ENCODE measurements at places on chromosomes 12 and 14.
A peak's percentile ranks its signal among the peaks of the same experiment; 100 is the strongest.

DNA sequence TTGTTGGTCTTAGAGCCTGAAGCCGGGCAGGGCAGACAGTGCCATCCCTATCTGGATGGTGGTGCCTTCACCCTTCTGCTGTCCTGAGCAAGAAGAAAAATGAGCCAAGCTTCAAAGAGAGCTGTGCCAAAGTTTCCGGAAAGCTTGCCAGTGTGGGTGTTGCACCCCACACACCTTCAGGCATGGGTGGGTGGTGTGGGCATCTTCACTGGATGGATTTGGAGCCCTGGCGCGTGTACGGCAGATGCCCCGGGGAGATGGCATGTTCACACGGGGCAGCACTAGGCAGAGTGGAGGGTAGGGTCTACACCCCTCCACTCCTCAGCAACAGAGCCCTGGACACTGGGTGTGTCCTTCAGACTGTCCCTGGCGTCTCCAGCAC is 33.0 kb downstream of the PACS2 start:
- H3K27me3 ChIP-seq = no peaks in the 10 kb centered on the region
- no peak overlapping the region for H3K4me3 ChIP-seq
- DNase-seq = no peak
- peaks cover 8% of the 10 kb centered on the region for H3K4me1 ChIP-seq

GRCh38 chr14:75539561-75540478 is 17.6 kb downstream of the BATF start:
- peak overlapping the region; percentile 59 for H3K4me3 ChIP-seq
- H3K4me1 ChIP-seq = peaks cover 71% of the 10 kb centered on the region
- H3K27ac ChIP-seq = peak overlapping the region; percentile 96
- peaks cover 23% of the 10 kb centered on the region for H3K36me3 ChIP-seq
- H3K27me3 ChIP-seq = no peaks in the 10 kb centered on the region

DNA sequence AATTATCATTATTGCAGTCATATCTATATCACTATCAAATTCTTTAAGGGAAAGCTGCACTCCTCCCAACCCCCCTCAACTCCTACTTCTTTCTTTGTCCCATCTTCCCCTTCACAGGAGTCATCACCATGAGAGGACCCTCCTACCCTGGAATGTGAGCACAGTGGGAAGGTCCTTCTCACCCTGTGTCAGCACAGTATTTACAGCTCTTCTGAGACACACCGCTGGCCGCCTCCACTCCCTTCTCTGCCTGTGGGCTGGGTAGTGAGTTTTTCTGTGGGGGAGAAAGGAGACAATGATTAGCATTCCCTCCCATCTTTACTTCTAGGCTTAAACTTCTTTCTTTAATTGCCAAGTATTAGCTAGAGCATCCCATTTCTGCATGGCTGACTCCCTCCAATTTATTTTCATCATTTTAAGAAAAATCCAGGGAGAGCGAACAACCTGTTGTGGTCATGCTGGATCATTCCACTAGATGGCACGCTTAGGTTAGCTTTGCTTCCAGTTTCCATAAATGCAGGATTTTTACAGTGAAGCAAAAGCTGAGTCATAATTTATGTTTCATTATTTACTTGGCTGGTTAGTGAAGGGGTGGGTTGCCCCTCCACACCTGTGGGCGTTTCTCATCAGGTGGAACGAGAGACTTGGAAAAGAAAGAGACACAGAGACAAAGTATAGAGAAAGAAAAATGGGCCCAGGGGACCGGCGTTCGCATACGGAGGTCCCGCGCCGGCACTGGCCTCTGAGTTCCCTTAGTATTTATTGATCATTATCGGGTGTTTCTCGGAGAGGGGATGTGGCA is 188.5 kb downstream of the ALX1 start:
- H3K4me1 ChIP-seq = no peaks in the 10 kb centered on the region
- DNase-seq = no peak
- no peak overlapping the region for H3K27ac ChIP-seq
- no peaks in the 10 kb centered on the region for H3K36me3 ChIP-seq

- DNase-seq = no peak
- H3K36me3 ChIP-seq = no peaks in the 10 kb centered on the region
- no peak overlapping the region for H3K4me3 ChIP-seq
- H3K27me3 ChIP-seq = no peaks in the 10 kb centered on the region
Measured at GRCh38 chr14:32379447-32379846, 50.3 kb downstream of the AKAP6 start.

DNA sequence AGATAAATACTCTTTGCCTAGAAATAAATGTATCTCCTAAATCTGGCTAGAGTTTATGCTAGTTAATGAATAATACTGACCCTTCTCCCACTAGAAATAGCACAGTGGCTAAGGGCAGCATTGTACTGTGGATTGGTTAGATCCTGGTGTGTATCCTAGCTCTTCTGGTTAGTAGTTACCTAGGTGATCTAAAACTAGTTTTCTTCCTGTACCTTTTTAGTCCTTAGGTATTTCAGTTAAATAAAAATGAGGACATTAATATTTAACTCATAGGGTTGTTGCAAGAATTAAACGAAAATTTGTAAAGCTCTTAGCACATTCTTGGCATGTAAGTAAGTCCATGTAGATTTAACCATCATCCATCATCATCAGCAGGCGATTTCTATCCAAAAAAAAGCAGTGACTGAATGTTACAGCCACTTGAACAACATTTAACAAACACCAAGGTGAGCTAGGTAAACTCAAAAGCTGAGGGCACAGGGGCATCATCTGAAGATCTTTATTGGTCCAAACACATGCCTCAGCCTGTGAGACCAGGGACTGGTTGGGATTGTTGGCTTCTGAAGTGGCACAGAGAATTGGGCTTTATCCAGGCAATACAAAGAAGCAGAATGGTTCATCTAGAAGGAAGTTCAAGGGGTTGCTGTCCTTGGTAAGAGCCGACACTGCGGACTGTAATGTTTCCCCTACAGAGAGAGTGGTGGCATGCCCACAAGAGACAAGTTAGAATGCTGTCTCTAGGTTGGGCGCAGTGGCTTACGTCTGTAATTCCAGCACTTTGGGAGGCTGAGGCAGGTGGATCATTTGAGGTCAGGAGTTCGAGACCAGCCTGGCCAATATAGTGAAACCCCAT is 100.8 kb downstream of the GAS2L3 start:
- H3K27me3 ChIP-seq = peaks cover 8% of the 10 kb centered on the region
- no peak overlapping the region for H3K4me3 ChIP-seq
- no peak overlapping the region for H3K27ac ChIP-seq
- no peaks in the 10 kb centered on the region for H3K36me3 ChIP-seq

- H3K27me3 ChIP-seq = peaks cover 14% of the 10 kb centered on the region
- DNase-seq = no peak
- no peak overlapping the region for H3K27ac ChIP-seq
- no peaks in the 10 kb centered on the region for H3K4me1 ChIP-seq
- H3K4me3 ChIP-seq = no peak overlapping the region
Measured at GRCh38 chr14:38910092-38910491, 192.9 kb downstream of the SEC23A start.

DNA sequence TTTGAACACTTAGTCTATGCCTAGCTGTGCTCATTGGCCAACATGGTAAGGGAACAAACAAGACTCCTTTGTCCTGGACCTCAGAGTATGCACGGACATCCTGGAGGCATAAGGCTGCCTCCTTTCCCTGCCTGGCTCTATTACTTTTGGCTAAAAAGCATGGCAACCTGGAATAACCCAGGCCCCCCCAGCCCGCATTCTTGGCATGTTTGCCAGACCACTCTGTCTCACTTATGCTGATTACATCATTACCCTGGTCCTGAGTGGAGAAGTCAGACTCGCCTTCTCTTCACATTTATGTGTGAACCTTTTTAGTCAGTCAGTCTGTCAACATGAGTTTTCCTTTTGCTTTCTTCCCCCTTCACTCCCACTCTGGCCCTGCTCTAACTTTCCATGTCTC is 58.0 kb upstream of the ELK3 start:
- H3K4me1 ChIP-seq = no peaks in the 10 kb centered on the region
- no peak overlapping the region for H3K27ac ChIP-seq

DNA sequence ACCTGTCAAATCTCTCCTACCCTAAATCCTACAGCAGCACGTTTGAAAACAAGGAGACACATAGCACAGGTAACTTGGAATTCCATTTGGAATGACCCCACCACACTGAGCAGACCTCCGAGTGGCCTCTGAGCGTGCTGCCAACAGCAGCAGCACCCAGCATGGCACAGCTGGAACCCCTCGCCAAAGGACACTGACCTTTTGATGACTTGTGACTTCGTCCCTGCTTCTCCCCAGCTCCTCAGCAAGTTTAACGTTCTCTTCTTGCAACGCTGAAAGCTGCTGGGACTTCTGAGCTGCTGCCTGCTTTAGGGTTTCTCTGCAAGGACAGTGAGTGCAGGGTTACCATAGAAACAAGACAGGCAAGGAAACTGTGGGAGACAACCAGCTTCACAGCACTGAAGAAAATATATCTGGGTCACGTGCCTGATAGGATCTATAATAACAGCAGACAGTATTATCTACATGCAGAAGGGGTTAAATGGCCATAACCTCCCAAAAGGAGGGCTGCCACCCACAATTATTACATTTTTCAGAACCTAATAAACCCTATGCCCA is 43.3 kb upstream of the VPS33A start:
- H3K4me3 ChIP-seq = no peak overlapping the region
- H3K4me1 ChIP-seq = no peaks in the 10 kb centered on the region
- no peak overlapping the region for H3K27ac ChIP-seq
- no peaks in the 10 kb centered on the region for H3K27me3 ChIP-seq

DNA sequence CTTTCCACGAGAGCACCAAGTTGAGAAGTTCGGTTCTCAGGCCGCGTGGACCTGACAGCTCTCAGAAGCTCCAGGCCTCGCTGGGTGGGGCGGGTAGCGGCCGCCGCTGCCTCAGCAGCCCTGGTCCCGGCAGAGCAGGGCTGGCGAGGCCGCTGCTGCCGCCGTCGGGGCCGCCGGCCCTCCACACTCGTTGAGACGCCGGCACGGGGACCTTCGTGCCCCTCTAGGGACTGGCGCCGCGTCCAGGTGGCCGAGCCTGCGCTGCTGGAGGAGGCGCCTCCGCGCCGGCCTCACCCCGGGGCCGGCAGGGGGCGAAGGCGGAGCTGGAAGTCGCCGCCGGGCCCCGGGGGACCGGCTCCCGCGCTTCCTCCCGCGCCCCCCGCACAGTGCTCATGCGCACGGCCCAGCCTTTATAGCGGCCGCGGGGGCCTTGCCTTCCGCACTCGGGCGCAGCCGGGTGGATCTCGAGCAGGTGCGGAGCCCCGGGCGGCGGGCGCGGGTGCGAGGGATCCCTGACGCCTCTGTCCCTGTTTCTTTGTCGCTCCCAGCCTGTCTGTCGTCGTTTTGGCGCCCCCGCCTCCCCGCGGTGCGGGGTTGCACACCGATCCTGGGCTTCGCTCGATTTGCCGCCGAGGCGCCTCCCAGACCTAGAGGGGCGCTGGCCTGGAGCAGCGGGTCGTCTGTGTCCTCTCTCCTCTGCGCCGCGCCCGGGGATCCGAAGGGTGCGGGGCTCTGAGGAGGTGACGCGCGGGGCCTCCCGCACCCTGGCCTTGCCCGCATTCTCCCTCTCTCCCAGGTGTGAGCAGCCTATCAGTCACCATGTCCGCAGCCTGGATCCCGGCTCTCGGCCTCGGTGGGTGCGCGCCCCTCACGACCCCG is at the start of gene COCH:
Gene COCH (plus strand): TSS at position 440 of the 879 bp plus-strand sequence. CDS start 380 bp downstream, at position 820.
- no peak for DNase-seq
- H3K27ac ChIP-seq = no peak within 1 kb of the TSS
- peak within 1 kb of the TSS; percentile 74 for H3K4me3 ChIP-seq
- H3K27me3 ChIP-seq = peaks cover 74% of the 10 kb centered on the region
- H3K36me3 ChIP-seq = no peaks in the 10 kb centered on the region
- peaks cover 5% of the 10 kb centered on the region for H3K4me1 ChIP-seq

GRCh38 chr14:41549821-41550607 is 56.7 kb upstream of the LRFN5 start:
- no peaks in the 10 kb centered on the region for H3K27me3 ChIP-seq
- no peak for DNase-seq
- no peak overlapping the region for H3K27ac ChIP-seq
- no peak overlapping the region for H3K4me3 ChIP-seq

GRCh38 chr12:110354172-110354780 is 49.2 kb downstream of the ANAPC7 start:
- H3K4me3 ChIP-seq = no peak overlapping the region
- peaks cover 19% of the 10 kb centered on the region for H3K4me1 ChIP-seq
- no peaks in the 10 kb centered on the region for H3K27me3 ChIP-seq
- DNase-seq = no peak

- no peak overlapping the region for H3K27ac ChIP-seq
- peaks cover 17% of the 10 kb centered on the region for H3K27me3 ChIP-seq
- no peaks in the 10 kb centered on the region for H3K4me1 ChIP-seq
- peaks cover 2% of the 10 kb centered on the region for H3K36me3 ChIP-seq
- no peak overlapping the region for H3K4me3 ChIP-seq
Measured at GRCh38 chr12:32420356-32420755, 21.0 kb downstream of the FGD4 start.

GRCh38 chr12:75011120-75011519 is 198.5 kb downstream of the KCNC2 start:
- H3K4me3 ChIP-seq = no peak overlapping the region
- H3K4me1 ChIP-seq = no peaks in the 10 kb centered on the region
- no peaks in the 10 kb centered on the region for H3K27me3 ChIP-seq
- no peaks in the 10 kb centered on the region for H3K36me3 ChIP-seq
- H3K27ac ChIP-seq = no peak overlapping the region

DNA sequence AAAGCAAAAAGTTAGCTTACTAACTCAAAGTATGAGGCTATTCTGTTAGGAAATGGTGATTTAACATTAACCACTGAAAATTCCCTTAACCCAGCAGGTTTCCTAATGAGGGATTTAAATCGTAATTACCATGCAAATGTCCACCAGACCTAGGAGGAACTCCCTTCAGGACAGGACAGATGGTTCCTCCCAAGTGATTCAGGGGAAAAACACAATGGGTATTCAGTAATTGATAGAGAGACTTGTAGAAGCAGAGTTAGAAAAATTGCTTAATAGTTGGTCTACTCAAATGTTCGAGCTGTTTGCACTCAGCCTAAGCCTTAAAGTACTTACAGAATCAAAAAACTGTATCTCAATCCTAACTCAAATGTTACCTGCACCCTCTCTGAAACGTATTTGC is 21.6 kb downstream of the RERGL start:
- H3K36me3 ChIP-seq = no peaks in the 10 kb centered on the region
- no peak for DNase-seq
- H3K27ac ChIP-seq = no peak overlapping the region
- no peaks in the 10 kb centered on the region for H3K4me1 ChIP-seq
- H3K27me3 ChIP-seq = no peaks in the 10 kb centered on the region
- no peak overlapping the region for H3K4me3 ChIP-seq

DNA sequence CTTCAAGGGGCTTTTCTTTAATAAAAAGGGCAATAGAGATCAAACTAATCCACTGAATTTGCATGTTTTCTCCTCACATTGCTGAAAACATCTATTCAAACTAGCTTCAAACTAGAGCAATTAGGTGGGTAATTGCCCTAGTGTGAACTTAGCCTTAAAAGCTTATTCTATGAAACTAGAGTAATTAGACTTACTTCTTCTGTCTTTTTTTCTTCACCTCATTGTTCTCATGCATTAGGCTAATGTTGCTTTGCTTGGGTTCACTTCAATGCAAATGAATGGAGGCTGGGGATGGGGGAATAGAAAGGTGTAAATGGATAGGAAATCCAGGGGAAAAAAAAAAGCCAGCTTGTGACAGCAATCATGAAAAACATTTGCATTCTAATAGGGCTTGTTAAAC is 414.8 kb upstream of the LMO3 start:
- no peak overlapping the region for H3K27ac ChIP-seq
- H3K36me3 ChIP-seq = peaks cover 2% of the 10 kb centered on the region
- H3K4me3 ChIP-seq = no peak overlapping the region
- DNase-seq = no peak
- no peaks in the 10 kb centered on the region for H3K27me3 ChIP-seq
- no peaks in the 10 kb centered on the region for H3K4me1 ChIP-seq
